NCI-H748 treated with DMSO at 0.1 percent for 48 hours (cell line): ENCODE measurements at places on chromosomes 7 and 10.

GRCh38 chr10:129864601-129865126 is 99.4 kb downstream of the EBF3 start:
- no peak for DNase-seq

GRCh38 chr10:6707352-6707751 is 127.3 kb upstream of the PRKCQ start:
- no peak for DNase-seq

- DNase-seq, result no peak
Observed at GRCh38 chr10:127157506-127158200, 38.7 kb downstream of the INSYN2A start.

DNA sequence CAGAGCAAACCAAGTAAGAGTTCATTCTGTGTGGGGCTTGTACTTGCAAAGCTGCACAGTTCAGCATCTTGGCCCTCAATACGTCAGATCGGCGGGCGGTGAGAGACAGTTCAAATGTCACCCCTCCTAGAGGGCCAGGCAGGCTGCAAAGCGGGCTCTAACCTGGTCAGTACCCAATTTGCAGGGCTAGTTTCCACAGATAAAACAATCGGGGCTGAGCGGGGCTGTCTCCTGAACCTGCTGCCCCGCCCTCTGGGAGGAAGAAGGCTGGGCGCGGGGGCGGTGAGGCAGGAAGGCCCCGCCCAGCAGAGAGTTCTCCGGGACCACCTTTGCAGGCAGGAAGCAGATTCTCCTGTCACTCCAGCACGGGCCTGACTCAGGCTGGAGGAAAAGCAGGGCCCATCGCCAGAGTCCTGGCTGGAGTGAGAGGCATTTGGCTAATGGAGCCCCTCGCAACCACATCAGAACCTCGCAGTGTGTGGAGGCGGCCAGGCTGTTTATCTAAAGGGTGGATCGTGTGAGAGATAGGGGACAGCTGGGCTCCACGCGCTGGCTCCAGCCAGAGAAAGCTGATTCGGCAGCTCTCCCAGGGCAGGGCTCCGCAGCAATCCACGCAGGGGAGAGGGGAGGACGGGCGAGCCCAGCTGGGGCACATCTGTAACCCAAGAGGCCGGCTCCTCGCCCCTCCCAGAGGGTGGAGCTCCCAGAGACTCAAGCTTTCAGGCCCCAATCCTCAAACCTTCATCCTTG is 83.1 kb downstream of the SH3PXD2A start:
- DNase-seq, result peak; percentile 51

GRCh38 chr7:921071-921461 is 33.4 kb downstream of the ADAP1 start:
- DNase-seq, result no peak

DNA sequence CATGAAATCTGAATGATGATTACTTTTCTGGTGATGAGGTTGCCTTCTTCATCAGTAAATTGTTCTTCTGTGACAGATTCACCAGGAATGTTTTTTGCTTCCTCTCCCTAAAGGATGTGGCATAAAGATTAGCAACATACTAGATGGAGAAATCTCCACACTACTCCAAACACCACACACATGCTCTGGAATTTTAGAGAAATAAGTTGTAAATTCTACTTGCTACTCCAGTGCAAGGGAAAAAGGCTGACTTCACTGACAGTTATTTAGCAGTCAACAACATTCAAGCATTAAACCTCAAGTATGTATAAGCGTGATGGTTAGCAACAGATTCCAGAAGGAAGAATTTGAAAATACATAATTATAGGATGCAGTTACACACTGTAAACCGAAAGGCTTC is 137.9 kb upstream of the CCDC6 start:
- no peak for DNase-seq

GRCh38 chr7:43576241-43576640 is 6.7 kb upstream of the STK17A start:
- no peak for DNase-seq

DNA sequence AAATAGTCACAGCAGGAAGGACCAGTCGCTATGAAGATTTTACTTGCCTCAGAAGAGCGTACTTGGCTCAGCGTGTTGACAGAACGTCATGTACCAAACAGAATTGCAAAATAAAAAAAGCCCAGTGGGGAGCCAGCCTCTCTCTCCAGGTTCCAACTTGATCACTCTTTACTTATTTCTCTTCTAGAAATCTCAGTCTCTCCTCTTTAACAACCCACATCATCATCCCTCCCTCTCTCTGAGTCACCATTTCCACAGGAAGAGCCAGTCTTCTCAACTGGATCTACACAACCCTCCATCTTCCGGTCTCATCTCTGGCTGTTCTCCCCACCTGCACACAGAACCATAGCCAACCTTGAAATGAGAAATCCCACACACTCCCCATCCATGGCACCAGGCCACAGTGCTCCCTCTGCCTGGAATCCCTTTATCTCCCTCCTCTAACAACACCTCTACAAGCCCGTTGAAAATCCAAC is 718.3 kb downstream of the GRID1 start:
- DNase-seq, result no peak

GRCh38 chr10:78995987-78996791 is 72.6 kb upstream of the ZMIZ1 start:
- DNase-seq, result no peak

DNA sequence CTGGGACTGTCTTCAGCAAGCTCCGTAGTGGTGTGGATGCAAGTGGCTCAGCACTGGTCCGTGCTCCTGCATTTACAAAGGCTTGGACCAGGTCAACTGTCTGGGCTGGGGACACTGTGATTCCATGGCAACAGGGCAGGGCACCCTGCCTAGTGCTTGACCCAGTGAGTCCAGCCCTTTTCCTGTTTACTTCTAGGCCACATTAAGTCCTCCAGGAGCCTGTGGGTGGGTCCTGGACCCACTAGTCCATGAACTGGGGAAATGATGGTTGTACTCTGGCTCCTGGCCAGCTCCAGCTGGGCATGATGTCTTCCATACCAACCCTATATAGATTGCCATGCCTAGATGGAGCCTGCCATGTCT is 152.0 kb downstream of the RPS24 start:
- peak; percentile 22 for DNase-seq

DNA sequence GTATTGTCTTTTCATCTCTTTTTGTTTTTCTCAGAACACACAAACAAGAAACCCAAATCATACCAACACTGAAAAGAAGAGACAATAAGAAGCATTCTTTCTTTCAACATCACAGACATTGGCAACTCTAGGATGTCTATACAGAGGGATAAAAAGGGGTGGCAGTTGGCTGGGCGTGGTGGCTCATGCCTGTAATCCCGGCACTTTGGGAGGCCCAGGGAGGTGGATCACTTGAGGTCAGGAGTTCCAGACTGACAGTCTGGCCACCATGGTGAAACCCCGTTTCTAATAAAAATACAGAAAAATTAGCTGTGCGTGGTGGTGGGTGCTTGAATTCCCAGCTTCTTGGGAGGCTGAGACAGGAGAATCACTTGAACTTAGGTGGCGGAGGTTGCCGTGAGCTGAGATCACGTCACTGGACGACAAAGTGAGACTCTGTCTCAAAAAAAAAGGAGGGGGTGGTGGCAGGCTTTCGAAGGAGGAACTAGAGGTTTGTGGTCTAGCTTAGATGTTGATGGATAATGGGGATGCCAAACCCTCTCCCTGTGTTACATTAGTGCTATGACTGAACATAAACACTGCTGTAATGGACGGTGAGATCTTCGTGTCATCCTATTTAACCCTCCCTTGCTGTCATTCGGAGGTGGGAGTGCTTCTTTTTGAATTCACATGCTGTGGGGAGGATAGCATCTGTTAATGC is 9.4 kb downstream of the CNNM2 start:
- DNase-seq, result no peak

GRCh38 chr10:99648717-99649116 is 10.6 kb upstream of the ENTPD7 start:
- no peak for DNase-seq

- no peak for DNase-seq
Observed at GRCh38 chr10:79248341-79249185, 98.7 kb upstream of the PPIF start.

- no peak for DNase-seq
Observed at GRCh38 chr7:68470836-68471435, 1127.3 kb upstream of the AUTS2 start.

DNA sequence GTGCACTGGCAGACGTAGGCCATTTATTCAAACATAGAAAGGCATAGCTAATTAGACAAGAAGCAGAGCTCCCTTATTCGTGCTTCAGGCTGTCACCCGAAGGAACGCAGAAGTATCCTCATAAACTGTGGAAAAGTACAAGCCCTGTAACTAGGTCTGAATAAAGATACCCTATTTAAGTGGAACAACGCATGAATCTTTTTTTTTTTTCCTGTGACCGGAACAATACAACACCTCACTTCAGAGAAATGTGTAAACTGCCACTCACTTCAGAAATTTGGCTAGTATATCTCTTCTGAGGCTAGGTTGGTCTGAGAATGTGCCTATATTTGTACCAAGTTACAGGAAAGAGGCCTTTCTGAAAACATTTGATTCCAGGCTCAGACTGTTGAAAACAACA is 8.0 kb upstream of the CSTF2T start:
- DNase-seq, result no peak

- no peak for DNase-seq
Observed at GRCh38 chr7:73449422-73449821, 15.8 kb downstream of the FZD9 start.

DNA sequence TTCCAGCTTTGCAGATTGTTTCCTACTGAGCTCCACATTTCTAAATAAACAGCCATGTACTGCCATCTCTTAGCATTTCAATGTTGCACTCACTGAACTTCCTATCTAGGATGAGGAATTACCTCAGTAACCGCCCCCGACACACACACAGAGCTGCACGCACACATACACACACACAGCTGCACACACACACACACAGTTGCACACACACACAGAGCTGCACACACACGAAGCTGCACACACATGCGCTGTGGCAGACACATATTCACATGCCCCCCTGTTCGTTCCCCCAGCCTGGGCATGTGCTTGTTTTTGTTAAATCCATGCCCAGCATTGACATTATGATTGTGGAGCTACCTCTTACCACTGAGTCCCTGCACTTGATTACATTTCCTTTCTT is 39.6 kb upstream of the CNPY1 start:
- DNase-seq, result no peak

GRCh38 chr7:134783294-134784069 is 4.0 kb downstream of the CALD1 start:
- DNase-seq, result no peak

GRCh38 chr10:22669163-22669711 is 45.1 kb downstream of the PIP4K2A start:
- DNase-seq, result no peak

- peak; percentile 56 for DNase-seq
Observed at GRCh38 chr7:81469869-81470723, 299.8 kb downstream of the HGF start.

DNA sequence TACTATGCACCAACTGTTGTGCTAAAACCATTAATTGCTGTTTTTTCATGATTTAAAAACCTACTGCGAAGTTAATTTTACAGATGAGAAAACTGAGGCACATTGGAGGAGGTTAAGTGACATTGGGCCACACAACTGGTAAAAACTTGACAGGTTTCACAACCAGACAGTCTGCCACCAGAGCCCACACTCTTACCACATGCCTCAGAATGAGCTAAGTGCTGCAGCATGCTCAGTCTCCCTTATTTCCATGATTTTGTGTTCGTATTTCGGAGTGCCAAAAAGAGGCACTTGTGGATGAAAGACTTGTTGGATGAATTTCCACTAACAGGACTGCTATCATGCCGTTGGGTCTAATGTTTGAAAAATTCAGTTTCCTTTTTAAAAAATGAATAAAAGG is 77.4 kb downstream of the PCLO start:
- no peak for DNase-seq

GRCh38 chr7:87993269-87993668 is 59.2 kb downstream of the ADAM22 start:
- DNase-seq, result no peak

DNA sequence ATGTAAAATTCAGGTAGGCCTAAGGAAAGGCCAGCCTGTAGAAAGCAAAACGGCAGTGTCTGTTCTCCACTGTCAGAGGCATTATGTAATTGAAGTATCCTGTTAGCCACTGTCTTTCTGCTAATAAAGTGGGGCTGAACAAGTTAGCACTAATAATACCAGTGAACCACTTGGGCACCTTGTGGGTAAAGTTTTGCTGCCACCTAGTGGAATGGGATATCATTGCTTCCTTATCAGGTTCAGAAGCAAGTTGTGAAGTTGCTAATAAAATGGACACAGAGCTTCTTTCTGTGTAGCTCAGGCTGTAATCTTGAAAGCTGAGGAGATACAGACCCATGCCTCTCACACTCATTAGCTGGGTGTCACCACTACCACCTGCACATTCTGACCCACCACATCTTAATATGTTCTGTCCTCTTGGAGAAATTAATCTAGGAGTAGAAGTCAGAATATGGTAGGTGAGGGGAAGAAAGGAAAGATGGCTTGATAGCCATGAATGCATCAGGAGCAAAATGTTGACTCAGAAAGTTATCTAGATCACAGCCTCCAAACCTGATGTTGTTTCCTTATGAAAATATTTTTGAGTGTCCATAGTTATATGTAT is 175.1 kb downstream of the SEPTIN7 start:
- DNase-seq, result peak; percentile 44

DNA sequence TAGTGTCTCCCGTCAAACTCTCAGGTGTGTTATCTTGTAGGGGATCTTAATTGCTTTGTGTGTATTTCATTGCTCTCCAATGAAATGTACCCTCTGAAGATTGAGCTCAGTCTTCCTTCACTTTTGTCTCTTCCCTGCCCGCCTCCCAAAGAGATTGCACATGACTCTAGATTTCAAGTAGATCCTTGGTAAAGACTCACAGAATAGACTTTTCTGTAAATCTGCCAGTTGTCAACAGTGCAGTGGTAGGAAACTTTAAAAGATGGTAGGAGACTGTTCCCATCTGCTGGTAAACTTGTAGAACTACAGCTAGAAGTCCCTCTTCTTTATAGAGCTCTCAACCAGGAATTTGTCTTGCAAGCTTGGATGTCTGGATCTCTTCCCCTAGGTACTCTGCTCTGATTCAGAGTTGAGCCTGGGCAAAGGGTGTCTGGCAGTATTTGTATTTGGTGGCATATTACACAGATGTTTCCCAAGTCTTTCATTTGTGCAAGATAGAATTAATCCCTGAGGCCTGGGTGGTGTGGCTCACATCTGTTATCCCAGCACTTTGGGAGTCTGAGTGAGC is 9.6 kb downstream of the CCL26 start:
- DNase-seq, result peak; percentile 39

DNA sequence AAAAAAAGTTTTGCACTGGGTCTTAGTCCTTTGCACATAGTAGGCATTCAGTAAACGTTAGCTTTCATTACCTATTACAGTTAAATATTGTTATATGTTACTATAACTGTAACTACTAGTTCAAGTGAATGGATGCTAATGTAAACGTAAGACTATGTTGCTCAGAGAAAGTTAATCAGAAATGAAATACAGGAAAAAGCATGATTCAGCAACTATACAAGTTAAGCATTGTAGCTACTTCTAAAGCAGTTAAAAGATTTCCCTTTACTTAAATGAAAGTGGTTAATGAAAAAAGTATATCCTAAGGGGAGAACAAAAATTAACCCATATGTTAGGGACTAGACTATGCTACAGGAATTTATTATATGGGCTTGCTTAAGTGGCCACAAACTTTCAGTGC is 121.2 kb downstream of the SKAP2 start:
- no peak for DNase-seq

- DNase-seq, result no peak
Observed at GRCh38 chr10:76523791-76524351, 1092.4 kb downstream of the LRMDA start.

GRCh38 chr7:13829231-13829630 is 160.2 kb downstream of the ETV1 start:
- no peak for DNase-seq
